Ovary (tissue), 10 donors: ENCODE measurements at places on chromosomes 7 and 10.

DNA sequence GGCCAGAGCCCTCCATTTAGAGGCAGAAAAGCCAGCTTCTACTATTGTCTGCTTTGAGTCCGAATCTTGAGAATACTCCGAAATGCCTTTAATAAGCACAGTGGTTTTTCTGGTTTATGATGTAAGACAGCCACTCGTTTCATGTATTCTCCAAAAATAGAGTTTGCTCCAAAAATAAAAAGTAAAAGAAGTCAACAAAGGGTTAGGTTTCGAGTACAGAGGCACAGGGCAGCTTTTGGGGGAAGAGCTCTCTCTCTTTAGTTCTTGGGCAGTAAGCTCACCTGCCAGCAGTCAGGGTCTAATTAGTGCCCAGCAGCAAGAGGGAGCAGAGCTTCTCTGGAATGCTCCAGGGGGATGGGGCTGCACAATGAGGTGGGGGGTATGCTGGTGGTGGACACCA, 20.2 kb downstream of the CREB3L2 start:
- no peak for DNase-seq

DNA sequence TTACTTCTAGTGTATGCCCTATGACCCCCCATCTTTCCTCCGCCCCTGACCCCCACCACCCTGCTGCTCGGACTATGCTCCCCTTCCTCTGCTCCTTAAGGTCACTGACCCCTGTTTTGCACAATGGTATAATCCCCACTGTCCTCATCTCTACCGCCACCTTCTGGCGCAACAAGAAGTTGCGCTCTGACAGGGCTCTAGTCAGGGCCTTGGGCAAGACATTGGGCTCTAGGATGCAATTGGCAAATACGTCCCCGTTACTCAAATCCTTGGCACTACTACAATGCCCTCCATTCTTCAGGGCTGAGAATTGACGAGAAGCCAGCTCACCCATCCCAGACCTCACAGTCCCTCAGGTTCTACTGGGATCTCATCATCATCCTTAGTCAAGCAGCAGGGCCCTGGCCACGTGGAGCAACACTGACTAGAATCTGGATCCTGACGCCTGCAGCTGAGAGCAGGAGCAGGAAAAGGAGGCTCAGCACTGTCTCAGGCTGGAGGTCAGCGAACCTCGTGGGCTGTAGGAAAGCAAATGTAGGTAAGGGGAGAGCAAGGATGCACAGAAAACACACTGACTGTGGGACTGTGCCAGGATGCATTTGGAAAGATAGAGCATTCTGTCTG, 10.6 kb downstream of the LRIT2 start:
- no peak for DNase-seq

GRCh38 chr10:6796231-6796630, 216.2 kb upstream of the PRKCQ start:
- no peak for DNase-seq

- DNase-seq, result no peak
Observed at GRCh38 chr10:22611425-22612115, 102.8 kb downstream of the PIP4K2A start.

DNA sequence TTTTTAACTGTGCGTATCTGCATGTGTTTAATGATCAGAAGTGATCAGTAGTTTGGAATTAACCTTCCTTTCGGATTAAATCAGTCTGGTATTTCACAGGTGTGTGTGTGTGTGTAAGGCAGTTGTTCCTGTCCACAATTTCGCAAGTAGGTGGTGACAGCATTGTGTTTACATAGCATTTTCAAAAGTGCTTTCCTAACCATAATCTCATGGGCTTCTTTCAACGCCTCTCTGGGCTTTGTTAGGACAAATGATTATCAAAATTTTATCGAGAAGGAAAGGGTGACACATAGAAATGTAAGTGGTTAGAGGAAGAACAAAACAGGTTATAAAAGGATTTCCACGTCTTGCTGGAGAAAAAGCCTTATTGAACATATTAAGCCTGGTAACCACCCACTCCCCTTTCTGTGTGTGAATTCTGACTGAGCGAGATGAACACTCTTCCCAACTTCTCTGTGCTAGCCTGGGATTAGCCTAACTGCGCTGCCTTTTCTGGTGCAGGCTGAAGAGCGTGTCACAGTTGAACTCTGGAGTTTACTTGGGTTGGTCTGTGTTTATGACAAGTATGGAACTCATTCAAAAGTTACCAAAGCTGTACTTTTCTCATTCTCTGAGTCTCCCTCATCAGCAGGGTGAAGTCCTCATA, 292.3 kb upstream of the PITRM1 start:
- no peak for DNase-seq

DNA sequence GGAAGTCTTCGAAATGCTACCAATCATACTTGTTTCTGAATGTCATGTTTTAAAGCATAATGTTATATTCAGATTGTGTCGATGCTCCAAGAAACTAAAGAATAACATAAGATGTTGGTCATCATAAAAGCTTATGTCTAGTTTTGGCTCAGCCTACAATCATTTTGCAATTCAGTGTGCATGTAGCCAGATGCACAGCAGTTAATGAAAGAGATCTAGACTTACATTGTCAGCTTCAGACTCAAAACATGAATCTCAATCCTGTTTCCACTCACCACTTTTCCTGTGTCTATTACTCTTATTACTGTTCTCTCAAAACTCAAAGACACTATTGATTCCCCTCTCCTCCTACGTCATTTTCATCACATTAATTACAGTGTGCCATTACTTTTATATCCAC, 21.4 kb downstream of the TMEM196 start:
- DNase-seq, result no peak

DNA sequence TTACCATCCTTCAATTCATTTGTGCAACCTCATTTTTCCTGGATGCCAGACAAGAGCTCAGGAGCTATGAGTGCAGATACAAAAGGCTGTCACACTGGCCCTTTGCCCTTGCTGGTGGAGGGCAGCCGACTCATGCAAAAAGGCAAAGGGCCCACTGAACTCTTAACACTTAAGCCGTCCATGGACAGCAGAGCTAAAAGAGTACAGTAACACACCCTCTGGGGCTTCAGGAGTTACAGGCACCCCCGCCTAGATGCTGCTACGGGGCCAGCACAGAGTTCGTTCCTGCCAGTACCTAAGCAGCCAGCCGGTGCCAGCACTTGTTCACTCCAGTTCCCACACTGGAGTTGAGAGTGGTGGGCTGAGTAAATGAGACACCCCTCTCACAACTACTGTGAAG, 69.9 kb upstream of the MRLN start:
- no peak for DNase-seq

- DNase-seq, result no peak
Observed at GRCh38 chr7:101315336-101315735, 6.3 kb downstream of the IFT22 start.

DNA sequence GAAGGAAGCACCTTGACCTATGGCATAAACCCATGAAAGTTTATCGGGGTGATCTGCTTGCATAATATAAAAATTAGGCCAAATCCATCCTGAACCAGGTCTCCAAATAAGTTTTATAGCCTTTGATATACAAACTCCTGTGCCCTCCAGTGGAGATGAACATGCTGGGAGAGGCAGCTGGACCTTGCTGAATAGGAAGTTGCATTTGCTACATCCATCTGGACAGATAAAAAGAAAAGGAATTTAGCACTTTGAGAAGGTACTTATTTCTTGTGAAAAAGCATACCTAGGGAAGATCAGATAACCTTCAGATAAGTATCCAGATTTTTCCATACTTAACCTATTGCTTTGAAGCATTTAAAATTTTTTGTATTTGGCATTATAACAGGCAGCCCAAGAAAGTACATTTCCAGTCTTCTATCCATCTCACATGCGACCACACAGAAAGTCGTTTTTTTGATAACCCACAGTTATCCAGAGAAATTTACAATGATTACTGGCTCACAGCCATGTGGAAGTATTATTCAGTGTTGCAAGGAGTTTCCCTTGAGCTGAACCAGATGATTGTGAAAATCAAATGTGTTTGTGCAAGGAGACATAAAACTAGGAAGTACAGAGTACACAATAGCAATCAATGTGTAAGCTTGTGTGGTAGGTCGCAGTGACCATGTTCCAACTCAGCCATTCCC, 124.4 kb upstream of the STK17A start:
- no peak for DNase-seq

DNA sequence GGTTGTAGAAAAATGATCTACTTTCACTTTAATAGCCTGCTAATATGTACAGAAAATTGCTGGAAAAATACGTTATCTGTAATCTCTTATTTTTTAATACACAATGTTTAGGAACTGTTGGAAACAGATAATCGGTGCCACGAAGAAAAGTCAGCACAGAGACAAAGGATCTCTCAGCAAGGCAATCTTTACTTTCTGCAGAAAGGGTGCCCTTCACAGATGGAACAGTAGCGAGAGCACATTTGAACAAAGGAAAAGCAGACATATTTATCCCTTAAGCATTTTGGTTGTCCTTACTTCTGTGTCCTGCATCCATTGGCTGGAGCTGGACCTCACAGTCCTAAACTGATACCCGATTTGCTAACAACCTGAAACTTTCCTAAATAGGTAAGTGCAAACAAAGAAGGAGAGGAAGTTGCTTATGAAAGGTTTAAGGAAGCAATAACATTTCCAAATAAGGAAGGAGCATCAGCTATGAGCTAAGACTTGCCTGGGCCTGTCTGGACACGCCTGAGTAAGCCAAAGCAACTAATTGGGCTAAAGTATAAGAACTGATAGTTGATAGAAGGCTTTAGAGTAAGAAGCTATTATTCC, 640.0 kb downstream of the SH2D4B start:
- no peak for DNase-seq

DNA sequence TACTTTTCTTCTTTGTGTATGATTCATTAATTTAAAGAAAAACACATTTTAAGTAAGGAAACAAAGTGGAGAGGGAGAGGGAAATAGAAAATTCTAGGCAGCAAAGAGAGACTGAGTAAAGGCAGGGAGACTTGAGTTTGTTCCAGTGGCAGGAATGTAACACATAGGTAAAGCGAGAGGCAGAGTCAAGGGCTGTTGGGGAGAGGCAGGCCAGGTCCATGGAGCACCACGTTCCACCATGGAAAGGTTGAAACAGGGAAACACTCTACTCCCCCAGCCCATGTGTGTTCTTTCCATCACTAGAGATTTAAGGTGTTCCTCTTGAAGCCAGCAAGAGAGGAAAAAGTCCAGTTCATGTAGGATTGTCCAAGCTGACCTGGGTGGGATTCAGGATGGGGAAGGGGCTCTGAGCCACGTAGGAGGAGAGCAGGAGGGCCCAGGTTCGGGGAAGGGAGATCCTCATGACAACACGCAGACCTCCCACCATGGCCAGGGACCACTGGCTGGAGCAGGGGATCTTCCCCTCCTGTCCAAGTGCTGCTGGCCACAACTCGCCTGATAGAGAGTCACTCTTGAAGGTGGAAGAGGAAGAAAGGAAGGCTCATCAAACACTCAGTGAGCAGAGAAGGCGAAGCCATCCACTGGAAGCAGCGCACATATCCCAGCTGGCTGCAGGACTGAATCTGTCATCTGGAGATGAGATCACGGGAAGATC, 666.4 kb upstream of the MKI67 start:
- DNase-seq, result no peak

DNA sequence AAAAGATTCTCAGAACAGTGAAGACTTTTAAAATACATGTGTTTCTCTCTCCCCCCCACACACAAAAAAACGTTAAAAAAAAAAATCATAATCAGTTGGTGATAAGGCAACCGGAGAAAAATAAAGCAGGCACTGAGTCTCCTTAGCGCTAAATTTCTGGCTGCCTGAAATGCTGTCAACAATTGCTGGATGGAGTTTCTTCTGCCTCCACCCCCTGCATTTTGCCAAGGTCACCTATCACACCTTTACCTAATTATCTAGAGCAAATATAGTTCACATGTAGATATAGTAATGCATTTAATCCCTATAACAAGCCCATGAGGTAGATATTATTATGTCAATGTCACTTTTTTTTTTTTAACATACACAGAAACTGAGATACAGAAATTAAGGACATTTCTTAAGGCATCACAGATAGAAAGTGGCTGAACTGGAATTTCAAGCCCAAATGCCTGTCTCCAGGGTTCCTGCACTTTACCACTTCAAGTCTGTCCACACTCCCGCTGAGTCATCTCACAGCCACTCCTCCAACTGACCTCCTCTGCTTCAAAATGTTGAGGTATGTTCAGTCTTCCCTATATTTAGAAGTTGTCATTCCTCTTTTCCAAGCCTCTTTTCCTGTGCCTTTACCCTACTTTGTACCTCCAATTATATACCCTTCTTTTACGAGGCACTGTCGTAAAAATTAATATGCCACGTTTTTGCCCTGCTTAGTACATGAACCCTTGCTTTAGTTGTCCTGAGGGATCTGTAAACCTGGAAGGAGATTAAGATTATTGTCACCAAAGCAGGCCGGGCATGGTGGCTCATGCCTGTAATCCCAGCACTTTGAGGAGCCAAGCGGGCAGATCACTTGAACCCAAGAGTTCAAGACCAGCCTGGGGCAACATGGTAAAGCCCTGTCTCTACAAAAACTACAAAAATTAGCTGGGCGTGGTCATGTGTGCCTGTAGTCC, 72.8 kb upstream of the MPP7 start:
- DNase-seq, result no peak

DNA sequence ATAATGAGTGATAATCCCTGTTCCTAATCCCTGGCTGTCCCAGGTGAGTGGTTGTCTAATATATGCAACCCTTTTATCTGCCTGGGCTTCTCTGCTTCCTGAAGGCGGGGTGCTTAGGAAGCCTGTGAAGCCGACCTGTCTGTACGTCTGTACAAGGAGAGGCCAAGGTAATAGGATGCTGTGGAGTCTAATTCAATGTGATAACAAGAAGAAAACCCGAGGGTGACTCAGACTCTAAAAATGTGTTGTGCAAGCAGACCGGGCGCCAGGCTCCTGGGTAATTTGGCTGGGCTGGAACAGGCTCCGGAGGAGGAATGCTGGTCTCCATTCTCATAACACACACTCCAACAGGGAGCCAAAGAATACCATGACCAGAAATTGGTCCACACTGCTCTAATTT, 43.6 kb downstream of the THNSL1 start:
- DNase-seq, result peak; percentile 37

GRCh38 chr10:27373566-27374160, 130.4 kb upstream of the RAB18 start:
- no peak for DNase-seq

DNA sequence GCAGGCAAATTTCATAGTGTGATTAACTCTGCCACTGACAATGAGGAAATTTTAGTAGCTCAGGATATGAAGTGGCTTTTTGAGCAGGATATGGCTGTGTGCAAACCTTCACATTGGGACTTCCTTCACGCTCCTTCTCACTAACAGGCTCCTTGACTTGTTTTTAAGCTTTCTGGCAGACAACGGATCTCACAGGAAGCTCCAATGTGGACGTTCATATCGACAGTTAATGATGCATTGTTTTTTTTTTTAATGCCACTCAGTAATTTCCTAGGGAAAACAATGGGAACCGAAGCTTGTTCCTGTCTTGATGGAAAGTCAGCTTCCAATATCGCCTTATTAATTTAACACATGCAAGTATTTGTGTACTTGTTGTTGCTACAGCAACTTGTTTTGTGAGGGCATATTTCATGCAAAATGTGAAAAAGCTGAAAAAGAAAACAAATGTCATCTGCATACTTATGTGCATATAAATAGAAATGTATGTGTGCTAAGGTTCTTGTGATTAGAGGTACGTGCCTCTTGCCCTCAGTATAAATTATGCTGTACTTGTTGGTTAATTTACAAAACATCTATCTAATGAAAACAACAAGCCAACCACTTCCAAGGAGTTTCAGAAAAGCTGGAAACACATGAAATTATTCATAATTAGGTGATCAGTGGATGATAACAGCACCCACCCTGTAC, 84.7 kb downstream of the NRP1 start:
- no peak for DNase-seq
